ENCODE measurements at places on chromosomes 4 and X.

DNA sequence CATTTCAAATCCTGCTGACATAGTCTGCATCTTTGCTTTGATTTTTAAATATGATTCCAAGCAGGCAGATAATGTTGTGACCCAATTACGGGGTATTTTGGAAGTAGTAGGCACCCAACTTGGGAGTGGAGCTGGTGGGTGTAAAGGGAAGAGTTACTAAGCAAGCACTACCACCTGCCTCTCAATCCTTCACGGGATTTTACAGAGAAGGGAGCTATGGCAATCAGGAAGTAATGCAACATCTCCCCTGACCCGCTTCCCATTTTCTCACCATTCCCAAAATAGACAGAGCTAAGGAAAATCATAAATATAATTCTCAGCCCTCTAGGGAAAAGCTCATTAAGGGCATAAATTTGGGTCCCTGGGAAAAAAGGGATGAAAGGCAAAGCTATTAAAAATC is 9.2 kb downstream of the APBB2 start:
- DNase-seq: no peak

GRCh38 chr4:5921101-5921980 is 28.5 kb upstream of the CRMP1 start:
- DNase-seq: no peak

- no peak for DNase-seq
Observed at GRCh38 chr4:138935135-138935807, 80.3 kb upstream of the NOCT start.

DNA sequence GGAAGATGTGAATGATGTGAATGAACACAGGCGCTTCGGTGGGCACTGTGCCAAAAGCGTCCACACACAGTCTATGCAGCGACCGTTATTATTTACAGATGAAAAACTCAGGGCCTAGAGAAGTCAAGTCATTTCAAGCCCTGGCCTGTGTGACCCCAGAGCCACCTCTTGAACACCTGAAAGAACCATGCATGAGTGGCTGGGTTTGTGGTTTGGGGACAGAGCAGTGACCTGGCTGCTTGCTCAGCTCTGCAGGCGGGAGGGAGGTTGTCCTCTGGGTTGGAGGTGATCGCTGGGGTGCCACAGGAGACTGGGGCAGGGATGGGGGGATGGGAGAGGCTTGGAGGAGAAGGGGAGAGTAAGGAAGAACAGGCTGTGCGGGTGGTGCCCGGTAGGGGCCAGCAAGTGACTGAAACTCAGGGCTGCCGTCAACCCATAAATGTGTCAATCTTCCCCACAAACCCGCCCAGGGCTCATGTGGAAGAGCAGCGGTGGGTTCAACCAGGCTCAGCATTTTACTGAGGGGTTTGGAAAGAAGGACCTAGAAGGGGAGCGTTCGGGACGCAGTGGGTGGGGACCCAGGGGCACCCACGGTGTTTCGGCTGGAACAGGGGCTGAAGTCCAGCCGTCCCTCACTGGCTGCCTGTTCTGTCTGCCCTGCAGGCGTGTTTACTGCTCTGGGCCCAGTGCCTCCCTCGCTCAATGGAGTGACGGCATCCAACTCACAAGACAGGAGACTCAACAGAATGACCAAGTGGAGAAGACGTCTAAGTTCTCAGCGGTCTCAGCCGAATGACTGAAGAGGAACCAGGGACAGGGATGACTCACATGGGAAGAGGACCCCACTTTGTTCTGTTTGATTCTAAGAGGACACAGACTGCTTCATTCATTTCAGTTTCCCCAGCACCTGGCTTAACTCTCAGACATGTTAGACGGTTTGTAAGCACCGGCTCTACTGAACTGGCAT is 167.8 kb downstream of the AFAP1 start:
- no peak for DNase-seq

DNA sequence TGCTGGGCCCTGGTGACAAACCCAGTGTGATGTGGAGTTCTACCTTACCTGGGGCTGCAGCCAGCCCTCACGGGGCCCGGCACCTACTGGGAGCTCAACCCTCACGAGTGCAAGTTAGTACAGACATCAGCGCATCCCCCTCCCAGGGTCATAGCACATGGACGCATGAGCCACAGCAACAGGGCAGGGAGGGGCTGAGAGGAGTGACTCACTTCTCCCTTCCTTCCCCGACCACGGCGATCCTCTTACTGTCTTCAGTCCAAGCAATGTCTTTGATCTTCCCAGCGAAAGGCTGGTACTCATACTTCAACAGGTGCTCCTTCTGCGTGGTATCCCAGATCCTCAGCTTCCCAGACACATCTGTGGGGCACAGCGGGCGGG is 17.8 kb downstream of the WDR1 start:
- no peak for DNase-seq

DNA sequence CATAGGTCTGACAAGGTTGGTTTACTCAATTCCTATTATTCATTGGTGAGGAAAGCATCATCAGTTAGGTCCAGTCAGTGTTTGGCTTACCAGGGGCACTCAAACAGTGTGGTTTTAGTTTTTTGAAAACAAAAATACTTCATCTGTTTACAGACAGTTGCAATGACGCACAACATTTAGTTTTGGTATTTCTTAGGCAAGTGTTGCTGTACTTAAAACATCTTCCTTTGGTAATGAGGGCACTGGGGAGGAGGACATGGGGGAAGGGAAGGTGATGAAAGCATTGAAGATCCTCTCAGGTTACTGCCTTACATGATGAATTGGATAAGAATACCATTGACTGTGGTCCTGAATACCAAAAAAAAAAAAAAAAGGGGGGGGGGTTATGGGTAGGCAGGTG is 93.7 kb upstream of the MAOA start:
- no peak for DNase-seq

GRCh38 chrX:38426785-38427184 is 74.4 kb downstream of the OTC start:
- DNase-seq: no peak

GRCh38 chrX:13780868-13781427 is 35.9 kb downstream of the GPM6B start:
- DNase-seq: no peak

DNA sequence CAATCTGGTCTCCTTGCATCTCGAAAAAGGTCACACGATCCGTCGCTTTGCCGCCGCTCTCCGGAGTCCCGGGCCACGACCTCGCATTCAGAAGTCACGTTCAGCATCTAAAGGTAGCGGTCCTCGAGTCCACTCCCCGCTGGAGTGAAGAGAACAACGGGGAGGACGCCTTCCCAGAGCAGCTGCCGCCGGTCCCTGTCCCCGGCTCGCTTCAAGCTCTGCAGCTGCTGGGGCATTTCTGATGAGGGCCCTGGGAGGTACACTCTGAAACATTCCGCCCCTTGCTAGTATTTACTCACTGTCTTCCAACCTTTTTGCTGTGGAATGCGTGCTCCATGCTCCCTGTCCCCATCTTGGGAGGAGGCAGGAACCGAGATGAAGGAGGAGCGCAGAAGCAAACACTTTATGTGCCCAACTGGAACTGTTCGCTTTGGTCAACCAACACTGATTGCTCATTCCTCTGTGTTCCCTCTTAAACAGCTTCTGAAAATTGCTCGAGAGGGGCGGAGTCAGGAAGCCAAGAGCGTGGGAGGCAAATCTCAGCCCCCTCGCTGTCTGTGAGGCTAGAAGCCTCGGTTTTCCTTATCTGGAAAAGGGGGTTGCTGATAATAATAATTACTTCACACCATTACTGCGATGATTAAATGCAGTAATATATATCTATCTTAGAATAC is 6.4 kb upstream of the VAMP7 start:
- DNase-seq: no peak

- no peak for DNase-seq
Observed at GRCh38 chrX:120536061-120536460, 24.7 kb downstream of the CUL4B start.

GRCh38 chr4:17497890-17498523 is 13.9 kb downstream of the QDPR start:
- no peak for DNase-seq

DNA sequence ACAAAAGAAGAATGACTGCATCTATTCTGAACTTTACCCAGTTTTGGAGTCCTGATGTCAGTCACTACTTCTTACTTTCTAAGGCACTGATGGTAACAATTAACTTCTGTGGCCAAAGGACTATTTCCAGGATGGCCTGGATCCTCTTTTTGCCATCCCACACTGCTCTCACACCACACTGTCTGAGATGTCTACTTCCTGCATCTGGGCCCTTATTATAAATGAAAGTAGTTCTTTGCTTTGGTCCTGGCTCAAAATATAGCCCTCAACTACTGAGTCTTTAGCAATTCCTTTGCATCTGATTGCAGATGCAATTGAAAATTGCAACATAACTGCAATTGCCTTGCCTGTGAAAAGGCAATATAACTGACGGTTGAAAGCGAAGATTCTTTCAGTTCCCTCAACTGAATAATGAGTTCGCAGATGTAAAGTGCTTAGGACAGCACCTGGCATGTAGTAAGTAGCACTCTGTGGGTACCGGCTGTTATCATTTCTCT is 44.2 kb downstream of the COQ2 start:
- DNase-seq: no peak

GRCh38 chrX:52577464-52578173 is 60.8 kb upstream of the XAGE1B start:
- DNase-seq: no peak

GRCh38 chr4:91758487-91758886 is 545.3 kb upstream of the GRID2 start:
- DNase-seq: no peak

DNA sequence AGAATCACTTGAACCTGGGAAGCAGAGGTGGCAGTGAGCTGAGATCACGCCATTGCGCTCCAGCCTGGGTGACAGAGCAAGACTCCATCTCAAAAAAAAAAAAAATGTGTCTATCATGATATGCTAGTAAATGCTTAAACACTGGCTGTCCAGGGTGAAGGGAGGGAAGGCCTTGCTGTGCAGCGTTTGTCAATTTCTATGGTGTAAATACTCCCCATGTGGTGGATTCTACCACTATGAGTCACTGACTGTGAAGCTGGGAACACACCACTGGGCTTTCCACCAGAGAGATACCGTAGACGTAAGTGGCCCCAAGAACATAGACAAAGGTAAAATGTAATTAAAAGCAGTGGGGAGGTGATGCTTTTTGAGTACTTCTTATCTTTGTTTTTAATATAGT is 51.3 kb upstream of the LEF1 start:
- DNase-seq: no peak

GRCh38 chr4:89119166-89119565 is 7.8 kb downstream of the TIGD2 start:
- no peak for DNase-seq

GRCh38 chr4:138916763-138917162 is 98.8 kb upstream of the NOCT start:
- DNase-seq: no peak

DNA sequence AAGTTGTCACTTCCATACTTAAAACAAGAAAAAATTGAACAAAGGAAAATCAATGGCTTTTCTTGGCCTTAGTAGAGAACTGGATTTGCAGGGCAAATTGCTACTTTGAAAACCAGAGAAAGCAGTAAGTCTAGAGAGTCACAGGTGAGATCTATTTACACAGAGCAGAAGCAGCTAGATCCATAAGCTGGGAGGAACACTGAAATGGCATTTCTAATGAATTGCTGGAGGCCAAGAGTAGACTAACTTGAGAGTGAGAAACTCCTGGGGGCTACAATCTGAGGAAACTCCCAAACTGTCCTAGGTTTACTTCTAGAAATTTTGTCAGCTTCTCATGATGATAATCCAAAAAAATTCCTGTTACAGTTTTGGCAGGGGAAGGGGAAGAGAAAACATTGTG is 133.3 kb downstream of the SPCS3 start:
- no peak for DNase-seq

- no peak for DNase-seq
Observed at GRCh38 chr4:162164906-162165510, 1.2 kb upstream of the FSTL5 start.

DNA sequence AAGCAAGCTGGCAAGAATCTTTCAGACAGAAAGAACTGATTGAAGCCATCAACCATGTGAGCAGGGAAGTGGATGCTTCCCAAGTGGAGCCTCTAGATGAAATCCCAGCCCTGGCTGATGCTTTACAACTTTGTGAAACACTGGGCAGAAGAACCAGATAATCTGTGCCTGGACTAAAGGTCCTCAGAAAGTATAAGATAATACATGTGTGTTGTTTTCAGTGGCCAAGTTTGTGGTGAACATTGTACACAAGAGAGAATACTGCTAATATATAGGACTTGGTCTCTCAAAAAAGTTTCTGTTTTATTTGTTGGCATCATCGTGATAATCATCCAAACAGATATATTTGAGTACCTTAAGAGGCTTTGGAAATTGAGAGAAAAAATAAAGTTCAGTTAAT is 1367.8 kb upstream of the IGFBP7 start:
- no peak for DNase-seq

DNA sequence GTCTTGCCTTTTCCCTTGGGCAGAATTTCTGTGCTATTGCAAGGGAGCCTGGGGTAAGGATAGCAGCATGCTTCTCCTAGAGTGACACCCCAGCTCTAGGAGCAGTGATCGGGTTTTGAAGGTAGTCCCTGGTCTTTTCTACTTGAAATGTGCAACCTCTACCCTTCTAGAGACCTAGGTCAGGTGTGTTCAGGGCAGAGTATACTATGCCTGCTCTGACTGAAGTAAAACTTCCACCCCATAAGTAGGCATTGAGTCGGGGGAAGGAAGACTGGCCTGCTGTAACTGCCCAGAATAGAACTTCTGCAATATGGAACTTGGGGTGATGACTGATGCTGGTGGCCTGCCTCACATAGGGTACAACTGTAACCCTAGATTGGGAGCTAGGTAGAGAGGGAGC is 80.9 kb downstream of the ARHGAP36 start:
- DNase-seq: no peak

GRCh38 chrX:1511150-1511549 is 25.8 kb downstream of the P2RY8 start:
- no peak for DNase-seq

DNA sequence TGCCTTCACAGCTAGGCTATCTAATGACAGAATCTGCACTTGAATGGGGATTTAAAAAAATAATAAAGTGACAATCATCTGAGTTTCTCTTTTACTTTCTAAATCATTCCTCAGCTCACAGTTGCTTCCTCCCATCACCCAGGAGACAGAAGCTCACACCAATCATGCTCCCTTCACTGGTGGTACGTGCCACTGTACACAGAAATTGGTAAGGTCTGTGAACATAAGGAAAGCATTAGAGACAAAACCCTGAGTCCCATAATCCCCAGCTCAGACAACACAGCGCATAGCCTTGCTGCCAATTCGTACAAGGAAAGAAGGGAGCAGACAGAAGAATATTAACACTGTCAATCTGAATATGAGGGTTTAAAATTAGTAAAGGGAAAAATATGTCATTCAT is 133.1 kb downstream of the IDS start:
- DNase-seq: no peak

DNA sequence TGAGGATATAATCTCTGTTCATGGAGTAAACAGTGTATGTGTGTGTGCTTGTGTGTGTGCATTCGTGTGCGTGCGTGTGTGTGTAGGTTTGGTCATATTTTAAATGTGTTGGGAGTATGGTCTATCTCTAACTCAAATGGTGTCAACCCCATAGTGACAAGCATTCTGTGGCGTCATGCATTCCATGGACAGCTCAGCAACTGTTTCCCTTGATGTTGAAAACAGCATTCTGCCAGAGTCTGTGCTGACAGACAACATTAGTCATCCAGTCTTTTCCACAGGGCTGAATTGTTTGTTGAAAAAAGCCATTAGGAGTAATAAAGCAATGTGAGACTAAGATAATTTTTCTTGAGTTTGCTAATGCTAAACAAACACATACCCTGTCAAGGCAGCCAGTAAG is 706.6 kb downstream of the PCDH19 start:
- DNase-seq: no peak

GRCh38 chr4:184845367-184846021 is 19.7 kb upstream of the ACSL1 start:
- no peak for DNase-seq

- DNase-seq: no peak
Observed at GRCh38 chrX:21490341-21490740, 116.1 kb downstream of the CNKSR2 start.

Measured in neural crest cell (in vitro differentiated cells).